ENCODE measurements at places on chromosomes 2 and 18.

- DNase-seq = no peak
Observed at GRCh38 chr18:34999756-35000289, 41.4 kb upstream of the MAPRE2 start.

GRCh38 chr2:205407984-205408383, 274.3 kb upstream of the NRP2 start:
- DNase-seq = no peak

DNA sequence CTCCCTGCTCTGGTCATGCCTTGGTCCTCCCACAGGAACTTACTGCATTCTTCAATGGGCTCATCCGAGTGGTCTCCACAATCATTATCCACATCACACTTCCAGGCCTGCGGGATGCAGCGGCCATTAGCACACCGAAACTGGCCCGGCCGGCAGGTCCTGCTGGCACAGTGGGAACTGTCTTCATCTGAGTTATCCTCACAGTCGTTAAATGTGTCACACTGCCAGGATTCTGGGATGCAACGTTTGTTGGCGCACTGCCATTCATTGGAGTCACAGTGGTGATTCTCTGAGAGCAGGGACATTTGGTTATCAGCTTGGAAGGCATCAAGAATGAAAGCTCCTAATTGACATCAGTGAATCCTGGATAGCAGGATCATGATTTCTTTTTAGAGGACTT, 104.5 kb downstream of the DHRS9 start:
- DNase-seq = no peak

DNA sequence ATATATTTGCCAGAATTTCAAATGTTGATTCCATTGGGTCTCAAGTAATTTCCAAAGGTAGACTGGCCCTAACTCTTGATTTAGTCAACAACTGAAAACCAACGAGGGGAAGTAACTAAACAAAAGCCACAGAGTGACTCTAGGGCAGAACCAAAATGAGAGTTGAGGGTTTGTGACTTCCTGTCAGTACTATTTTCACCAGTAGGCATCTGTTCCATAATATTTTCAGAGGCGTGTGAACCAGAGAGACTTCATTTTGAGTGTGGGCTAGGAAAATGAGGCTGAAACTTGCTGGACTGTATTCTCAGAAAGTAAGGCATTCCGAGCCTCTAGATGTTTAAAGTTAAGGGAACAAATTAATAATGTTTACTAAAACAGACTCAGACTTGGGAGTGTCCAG, 70.6 kb downstream of the GDF7 start:
- no peak for DNase-seq

GRCh38 chr2:64913357-64913869, 75.8 kb upstream of the SLC1A4 start:
- DNase-seq = no peak

DNA sequence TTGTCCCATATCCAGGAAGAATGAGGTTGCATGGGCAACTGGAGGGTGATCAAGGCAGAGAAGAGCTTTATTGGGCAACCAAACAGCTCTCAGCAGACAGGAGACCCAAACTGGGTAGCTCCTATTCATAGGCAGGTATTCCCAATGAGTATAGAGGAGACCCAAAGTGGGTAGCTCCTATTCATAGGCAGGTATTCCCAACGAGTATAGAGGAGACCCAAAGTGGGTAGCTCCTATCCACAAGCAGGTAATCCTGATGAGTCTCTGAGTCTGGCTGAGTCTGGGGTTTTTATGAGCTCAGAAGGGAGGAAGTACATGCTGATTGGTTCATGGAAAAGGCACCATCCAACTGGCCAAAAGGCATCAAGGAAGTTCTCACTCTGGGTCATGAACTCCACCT, 5.3 kb upstream of the GORASP2 start:
- DNase-seq = no peak

GRCh38 chr18:62420513-62421209, 95.6 kb downstream of the TNFRSF11A start:
- peak; percentile 16 for DNase-seq

DNA sequence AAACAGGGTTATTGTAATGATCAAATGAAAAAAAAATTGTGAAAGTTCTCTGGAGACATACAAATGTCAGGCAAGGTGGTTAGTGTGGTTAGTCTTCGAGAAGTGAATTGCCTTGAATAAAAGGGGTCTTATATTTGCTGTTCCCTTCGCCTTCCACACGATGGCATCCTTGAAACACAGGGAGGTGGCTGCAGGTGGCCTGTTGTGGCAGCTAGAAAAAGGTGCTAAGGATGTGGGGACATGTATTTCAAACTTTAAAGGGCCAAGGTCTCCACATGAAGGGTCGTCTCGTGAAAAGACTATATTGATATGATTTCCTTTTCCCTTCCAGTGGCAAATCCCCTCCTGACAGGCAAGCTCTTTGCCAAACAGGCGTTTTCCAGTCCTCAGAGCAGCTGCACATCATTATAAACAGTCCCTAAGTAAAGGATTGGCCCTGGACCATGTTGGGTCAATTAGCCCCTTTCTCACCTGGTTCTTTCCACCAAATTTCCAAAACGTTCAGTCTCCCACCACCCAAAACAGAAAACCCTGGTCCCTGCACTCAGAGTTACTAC, 68.5 kb downstream of the COPS8 start:
- DNase-seq = peak; percentile 12

DNA sequence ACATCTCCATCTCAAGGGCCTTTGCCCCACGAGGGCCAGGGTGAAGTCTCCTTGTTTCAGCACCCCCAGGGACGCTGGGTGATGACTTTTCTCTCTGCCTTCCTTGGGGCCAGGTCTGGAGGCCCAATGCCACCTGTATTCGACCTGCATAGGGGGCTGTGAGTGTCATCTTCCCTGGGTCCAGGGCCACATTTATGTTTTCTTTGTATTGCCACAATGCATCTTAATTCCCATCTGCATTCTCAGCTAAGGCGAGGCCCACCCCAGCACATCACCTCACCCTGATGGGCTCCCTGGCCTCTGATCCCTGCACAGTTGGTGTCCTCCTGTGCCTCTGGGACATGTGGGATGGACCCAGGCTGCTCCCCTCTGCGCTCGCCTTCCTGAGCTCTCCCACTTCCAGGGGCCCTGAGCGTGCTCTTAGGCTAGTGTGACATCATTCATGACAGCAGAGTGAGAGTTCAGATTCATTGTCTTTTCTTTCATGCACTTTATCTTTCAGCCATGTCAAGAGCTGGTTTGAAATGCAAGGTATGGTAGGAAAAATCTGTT, 122.0 kb upstream of the COPS8 start:
- DNase-seq = no peak

GRCh38 chr2:182918961-182919652, 52.7 kb upstream of the FRZB start:
- DNase-seq = no peak

DNA sequence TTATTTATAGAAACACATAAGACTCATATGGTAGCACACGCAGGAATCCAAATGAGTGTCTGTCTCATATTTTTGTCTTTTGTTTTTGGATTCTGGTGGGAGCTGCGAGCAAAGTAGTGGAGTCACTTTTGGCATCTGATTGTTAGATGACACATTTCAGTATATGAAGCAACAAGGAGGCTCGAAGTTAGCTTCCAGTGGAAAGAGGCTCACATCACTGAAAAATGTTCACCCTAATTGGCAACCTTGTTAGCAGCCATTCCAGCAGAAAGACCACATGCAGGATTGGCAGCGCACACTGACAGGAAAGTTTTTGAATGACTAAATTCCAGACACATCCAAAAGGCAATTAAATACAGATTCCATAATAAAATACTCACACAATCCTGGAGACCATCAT, 87.4 kb downstream of the MYT1L start:
- DNase-seq = no peak

DNA sequence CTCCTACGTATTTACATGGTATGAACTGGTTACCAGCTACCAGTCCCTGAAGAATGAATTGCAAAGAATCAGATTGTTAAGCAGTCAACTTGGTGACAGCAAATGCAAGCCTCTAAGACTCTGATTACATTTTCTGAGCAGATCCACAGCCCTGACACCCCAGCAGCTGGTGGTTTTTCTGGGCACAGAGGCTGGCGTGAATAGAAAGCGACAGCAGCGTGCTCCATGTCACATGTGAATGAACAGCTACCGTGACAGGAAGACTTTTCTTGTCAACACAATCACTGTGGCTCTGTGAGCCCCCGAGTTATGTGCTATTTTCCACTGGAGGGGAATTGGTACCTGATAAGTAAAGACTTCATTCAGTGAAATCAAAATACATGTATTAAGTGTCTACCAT, 93.2 kb upstream of the CBLN2 start:
- DNase-seq = no peak

DNA sequence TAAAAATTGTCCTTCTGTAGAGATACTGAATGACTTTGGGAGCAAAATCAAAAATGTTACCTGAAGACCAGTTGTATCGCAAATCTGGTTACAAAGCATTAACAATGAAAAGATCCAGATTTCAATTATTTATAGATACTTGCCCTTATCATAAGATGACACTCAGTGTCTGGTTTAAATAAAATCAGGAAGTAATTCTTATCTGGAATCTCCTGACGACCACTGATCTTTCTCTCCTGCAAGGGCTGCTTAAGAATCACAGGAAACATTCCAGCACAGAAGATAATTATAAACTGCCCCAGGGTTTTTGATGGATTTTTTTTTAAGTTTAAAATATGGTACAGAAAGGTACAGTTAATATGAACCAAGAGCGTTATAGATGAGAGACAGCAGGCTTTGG, 205.7 kb downstream of the ALK start:
- DNase-seq = no peak

- peak; percentile 22 for DNase-seq
Observed at GRCh38 chr18:3451989-3452749, 2.2 kb downstream of the TGIF1 start.

GRCh38 chr2:233115741-233116140, 55.6 kb downstream of the INPP5D start:
- no peak for DNase-seq

DNA sequence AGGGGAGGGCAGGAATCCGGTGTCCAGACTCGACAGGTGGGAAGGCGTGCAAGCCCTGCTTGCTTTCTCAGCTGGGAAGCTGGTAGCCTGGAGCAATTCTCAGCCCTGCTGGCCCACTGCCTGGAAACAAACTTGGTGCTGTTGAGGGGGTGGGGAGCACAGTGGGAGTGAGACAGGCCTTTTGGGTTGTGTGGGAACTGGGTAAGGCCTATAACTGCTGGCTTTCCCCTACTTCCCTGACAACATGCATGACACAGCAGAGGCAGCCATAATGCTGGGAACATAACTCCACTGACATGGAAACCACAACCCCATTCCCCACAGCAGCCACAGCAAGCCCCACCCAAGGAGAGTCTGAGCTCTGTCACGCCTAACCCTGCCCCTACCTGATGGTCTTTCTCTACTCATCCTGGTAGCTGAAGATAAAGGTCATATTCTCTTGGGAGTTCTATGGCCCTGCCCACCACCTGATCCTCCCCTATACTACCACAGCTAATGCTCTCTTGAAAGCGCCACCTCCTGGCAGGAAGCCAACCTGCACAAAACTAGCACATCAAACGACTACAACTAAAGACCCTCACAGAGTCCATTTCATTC, 122.9 kb upstream of the ACVR1C start:
- DNase-seq = no peak

- no peak for DNase-seq
Observed at GRCh38 chr2:7053650-7054265, 136.5 kb downstream of the RNF144A start.
